ENCODE measurements at places on chromosomes 12 and 14.

- DNase-seq, result no peak
These were observed 14.5 kb upstream of the LLPH start for GRCh38 chr12:66144791-66145754.

DNA sequence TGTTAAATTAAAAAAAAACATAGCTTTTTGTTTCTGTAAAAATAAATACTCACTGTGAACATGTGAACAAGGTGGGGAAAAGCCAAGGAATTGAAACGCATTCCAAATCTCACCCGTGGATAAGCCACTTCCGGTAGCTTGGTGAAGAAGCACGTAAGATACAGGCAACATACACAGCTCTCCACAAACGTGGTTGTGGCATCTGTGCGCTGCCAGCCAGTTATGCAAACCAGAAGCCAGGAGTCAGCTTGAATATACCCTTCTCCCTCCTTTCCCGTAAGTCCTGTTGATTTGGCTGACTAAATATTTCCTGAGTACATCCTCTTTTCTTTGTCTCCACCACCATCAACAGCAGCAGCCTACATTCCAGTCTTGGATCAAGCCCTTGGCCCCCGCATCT, 486.2 kb downstream of the VRK1 start:
- no peak for DNase-seq

DNA sequence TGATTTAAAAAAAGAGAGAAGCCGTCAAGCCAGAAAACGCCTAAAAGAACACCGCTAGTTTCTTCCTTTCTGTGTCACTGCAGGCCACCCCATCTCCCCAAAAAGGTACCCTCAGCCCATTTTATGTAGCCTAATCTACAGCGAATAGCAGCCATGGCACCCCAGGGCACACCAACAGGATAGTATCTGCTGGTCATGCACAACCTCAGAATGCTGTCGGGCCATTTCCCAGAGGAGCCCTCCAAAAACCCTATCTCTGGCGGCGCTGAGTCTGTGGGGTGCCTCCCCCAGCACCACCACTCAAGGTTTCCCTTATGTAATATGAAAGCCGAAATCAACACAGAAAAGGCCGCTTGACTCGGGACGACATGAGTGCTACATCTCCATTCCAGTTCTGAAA, 98.9 kb downstream of the BCL11B start:
- DNase-seq, result no peak

DNA sequence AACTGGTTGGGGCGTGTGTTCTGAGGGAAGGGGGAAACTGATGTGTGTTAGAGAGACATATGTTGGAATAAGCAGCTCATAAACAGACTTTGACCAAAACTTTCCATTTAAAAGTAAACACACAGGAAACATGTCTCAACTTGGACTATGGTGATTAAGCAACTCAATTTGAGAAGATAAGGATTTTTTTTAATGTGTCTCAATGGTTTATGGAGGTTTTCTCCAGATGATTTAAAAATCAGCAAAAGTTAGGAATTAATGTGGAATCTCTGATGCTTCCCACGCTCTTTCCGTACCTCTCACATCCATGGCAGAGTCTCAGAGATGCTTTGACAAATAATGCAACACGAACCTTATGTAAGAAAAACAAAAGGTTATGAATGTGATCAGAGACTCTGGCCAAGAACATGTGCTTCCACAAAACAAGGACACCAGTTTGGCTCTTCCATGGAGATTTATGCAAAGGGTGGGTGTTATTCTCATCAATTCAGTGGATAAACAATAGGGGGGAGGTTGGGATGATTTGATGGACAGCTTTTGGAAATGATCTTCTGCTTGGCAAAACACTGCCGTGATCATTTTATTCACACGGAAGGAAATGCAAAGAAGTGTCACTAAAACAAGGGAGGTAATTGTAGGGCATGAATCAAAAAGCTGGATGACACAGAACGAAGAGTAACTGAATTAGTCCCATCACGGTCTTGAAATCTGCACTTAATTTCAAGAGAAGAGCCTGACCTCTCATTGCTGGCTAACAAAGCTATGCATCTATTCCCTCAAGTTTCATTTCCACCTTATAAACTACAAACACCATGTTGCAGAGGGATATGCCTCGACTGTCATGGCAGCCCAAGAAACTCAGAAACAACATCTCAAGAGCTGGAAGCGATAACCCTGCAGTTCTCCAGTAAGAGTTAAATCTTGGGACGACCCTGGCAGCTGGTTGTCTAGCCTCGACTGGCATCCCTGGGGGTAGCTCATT, 76.5 kb downstream of the FOXN3 start:
- no peak for DNase-seq

DNA sequence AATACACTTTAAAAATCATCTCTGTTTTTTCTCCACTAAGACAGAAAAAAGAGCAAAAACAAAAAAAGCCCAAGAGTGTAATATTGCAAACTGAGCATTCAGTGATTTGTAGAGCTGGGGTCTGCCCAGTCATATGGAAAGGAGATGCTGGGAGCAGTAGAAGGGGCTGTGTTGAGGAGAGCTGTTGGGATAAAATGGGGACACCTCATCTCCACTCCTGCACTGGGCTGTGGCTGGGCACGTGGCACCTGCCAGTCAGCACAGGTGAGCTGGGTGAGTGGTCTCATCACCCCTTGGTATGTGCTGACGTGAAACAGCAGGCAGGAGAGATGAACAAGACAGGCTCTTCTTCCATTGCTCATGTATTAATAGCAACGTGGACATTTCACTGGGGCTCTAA, 217.4 kb downstream of the C12orf42 start:
- no peak for DNase-seq

- no peak for DNase-seq
These were observed 215.0 kb downstream of the KIF26A start for GRCh38 chr14:104353221-104353920.

DNA sequence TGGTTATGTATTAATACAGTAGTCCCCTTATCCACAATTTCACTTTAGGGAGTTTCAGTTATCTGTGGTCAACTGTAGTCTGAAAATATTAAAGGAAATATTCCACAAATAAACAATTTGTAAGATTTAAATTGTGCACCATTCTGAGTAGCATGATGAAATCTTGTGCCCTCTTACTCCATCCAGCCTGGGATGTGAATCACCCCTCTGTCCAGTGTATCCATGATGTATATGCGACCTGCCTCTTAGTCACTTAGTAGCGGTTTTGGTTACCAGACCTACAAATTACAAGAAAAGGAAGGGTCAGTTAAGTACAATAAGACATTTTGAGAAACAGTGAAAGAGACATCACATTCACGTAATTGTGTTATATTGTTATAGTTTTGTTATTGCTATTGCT, 39.9 kb upstream of the MDGA2 start:
- DNase-seq, result no peak

DNA sequence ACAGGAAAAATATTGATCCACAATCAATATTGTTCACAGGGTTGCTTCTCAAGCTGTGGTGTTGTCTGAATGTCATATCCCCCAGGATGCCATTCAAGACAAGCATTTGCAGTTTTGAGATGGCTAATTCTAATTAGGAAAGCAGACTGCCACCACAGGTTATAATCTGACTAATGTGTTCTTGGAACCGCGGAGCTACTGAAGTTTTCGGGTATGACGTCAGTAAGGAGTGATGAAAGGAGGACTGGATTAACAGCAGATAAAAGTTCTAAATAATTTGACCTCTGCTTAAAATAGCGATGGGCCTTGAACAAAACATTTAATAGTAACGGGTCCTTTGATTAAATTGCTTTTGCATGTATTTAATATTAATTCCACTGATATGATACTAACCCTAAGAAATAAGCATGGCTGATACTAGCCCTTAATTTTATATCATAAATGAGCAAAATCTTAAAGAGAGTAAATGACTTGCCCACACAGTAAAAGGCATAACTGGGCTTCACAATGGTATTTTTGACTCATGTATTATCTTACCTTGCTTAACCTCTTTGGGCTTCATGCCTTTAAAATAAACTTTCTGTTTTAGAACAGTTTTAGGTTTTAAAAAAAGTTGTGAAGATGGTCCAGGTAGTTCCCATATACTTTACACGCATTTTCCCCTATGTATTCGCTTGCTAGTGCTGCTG, 50.3 kb downstream of the TSHR start:
- no peak for DNase-seq

GRCh38 chr14:54310851-54311228, 86.0 kb upstream of the CDKN3 start:
- no peak for DNase-seq

DNA sequence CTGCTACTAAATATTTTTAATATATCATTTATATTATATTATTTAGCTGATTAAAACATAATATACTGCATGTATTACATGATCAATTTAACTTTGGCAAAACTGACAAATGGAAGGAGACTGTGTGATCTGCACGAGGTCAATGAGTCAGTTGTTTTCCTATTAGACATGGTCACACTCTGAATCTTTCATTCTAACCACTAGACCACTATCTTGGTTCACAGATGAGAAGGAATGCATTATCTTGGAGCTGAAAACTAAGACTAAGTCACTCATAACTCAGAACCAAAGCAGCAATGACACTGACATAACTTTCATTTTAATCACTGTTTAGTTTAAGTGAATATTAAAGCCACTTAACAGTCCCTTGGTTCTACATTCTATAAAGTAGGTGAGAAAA, 37.4 kb downstream of the GNPTAB start:
- no peak for DNase-seq

GRCh38 chr12:116600959-116601918, 42.1 kb downstream of the MAP1LC3B2 start:
- DNase-seq, result no peak

GRCh38 chr12:48197549-48197970, 5.5 kb downstream of the OR10AD1 start:
- DNase-seq, result no peak

DNA sequence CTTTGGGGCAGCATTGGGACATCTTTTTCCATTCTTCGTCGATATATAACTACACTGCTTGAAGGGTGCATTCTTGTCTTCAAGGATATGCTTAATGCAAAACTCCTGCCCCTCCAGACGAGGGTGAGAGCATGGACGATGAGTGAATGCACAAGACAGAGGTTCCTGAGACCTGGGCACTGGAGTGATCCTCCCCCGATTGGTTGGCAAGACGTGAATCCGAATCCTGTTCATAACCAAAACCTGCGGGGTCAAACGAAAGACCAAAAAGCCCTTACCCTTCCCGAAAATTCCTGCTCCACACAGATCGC, 684 bp downstream of the KANSL2 start:
- DNase-seq, result no peak

GRCh38 chr12:5927732-5928516, 17.1 kb downstream of the ANO2 start:
- no peak for DNase-seq

GRCh38 chr12:19792028-19792427, 352.7 kb downstream of the AEBP2 start:
- no peak for DNase-seq

DNA sequence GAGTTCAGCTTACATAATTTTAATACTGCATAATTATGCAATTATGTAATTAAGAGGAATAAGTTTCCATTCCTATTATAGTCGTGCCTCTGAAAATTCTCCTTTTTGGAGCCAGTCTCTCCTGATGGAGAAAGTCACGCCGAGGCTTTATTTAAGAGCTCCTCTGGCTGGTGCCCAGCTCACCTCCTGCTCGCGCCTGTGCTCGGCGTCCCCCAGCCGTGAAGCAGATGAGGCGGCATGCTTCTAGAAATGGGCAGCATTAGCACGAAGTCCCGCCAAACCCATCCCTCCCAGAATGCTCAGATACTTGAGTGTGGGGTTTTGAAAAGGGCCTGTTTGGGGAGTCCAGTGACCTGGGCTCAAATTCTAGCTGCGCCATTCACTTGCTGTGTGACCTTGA, 153.0 kb downstream of the PHETA1 start:
- no peak for DNase-seq

GRCh38 chr14:103339561-103339960, 5.5 kb downstream of the EIF5 start:
- no peak for DNase-seq

GRCh38 chr14:32090686-32091085, 13.6 kb downstream of the ARHGAP5 start:
- no peak for DNase-seq

GRCh38 chr14:37036669-37037341, 135.6 kb downstream of the SLC25A21 start:
- no peak for DNase-seq

DNA sequence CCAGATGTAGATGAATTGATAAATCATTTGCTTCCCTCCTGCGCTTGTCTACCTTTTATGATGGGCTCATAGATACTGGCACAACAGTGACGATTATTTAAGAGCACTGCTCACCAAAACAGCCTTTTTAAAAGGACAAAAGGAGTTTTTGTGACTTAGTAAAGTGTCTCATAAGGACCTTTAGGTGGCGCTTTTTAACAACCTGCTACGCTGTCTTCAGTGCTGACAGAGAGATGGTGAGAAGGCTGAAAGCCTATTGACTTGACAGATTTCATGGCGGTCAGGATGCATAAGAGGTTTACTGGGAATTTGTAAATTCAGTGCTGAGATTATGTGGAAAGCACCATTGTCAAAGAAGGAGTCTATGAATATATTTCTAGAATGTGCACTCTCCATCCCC, 87.6 kb downstream of the SLC15A5 start:
- no peak for DNase-seq

DNA sequence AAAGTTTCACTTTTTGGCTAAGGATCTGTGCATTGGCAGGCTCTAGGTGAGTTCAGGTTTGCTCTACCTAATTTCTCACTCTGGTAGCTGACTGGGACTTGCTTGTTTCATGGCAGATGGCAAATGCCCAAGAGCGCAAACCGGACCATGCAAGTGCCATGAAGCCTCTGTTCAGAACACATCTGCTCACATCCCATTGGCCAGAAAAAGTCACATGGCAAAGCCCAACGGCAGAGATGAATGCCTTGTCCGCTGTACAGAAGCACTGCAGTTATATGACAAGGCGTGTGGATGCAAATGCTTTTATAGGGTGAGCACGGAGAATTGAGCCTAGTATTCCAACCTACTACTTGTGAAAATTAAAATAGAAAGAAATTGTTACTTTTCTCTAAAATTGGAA, 202.2 kb upstream of the HMGA2 start:
- no peak for DNase-seq

GRCh38 chr12:32897281-32897610, 669 bp upstream of the PKP2 start:
- DNase-seq, result no peak

- no peak for DNase-seq
These were observed 30.6 kb upstream of the DLGAP5 start for GRCh38 chr14:55221968-55222367.

DNA sequence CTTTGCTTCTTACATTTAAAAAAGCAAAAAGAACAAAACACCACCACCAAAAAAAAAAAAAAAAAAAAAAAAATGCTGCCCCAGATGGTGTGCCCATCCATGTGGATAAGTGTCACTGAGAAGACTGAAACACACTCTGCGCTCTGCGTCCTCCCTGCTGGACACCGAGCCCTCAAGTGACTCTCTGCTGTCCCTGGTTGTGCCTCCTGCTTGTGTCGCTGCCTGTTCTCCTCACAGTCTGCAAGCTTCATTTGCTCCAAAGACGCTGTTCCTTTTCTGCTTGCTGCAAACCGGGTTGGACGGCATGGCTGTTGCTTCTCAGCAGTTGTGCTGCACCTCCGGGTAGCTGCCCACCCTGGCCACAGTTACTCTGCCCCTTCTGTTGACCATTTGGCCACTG, 276.2 kb upstream of the ATP2B1 start:
- no peak for DNase-seq

- no peak for DNase-seq
These were observed 23.5 kb downstream of the CMKLR1 start for GRCh38 chr12:108315486-108316105.

GRCh38 chr14:49218436-49219092, 367.6 kb downstream of the RPS29 start:
- no peak for DNase-seq

- no peak for DNase-seq
These were observed 250.1 kb upstream of the PRKD1 start for GRCh38 chr14:30177781-30178180.
